Nucleus accumbens (tissue), 56 donors: ENCODE measurements at places on chromosomes 2 and 18.

GRCh38 chr2:28955467-28955866, 25.6 kb upstream of the TOGARAM2 start:
- no peak for DNase-seq

DNA sequence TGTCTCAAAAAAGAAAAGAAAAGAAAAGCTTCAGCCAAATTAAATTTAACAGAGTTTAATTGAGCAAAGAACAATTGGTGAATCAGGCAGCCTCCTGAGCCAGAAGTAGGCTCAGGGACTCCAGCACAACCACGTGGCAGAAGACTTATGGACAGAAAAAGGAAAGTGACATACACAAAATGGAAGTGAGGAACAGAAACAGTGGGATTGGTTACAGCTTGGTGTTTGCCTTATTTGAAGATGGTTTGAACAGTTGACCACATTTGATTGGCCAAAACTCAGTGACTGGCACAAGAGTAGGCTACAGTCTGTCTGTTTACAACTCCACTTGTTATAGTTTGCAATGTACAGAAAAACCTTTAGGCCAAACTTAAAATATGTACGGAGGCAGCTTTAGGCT, 83.1 kb downstream of the SOCS6 start:
- no peak for DNase-seq

DNA sequence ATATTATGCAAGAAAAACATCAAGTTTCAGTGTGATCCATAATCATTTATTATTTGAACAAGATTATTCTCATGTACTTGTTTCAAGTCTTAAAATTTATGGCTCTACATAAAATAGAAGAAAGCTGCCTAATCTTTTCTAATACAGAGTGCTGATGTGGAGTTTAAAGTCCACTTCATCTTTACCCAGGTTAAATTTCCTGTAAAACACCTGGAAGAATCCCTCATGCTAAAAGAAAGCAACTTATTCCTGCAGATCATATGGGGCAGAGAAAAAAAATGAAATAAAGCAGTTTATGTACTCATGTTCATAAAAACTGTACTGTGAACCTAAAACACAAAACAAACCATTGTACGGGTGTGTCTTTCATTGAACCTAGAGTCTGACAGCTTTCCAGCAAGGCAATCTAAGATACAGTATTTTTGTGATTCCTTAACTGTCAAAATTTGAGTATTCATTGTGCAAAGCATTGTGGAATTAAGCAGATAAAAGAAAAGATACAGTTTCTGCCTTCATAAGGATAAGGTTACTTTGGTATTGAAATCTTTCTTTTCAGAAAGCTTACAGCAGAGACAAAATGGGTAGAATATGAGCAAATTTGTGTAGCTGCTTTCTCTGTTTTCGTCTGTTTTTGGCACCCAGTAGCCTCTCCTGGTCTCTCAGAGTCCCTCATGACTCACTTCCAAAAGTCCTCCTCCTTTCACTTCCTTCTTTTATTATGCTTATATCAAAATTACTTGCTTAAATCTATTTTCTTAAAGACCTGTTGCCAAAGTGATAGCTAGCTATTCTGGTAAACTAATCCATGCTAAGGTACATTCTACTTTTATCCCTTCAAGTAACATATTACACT, 26.9 kb upstream of the GLS start:
- DNase-seq = no peak

- DNase-seq = no peak
These were observed 74.7 kb downstream of the SDC1 start for GRCh38 chr2:20150110-20150706.

DNA sequence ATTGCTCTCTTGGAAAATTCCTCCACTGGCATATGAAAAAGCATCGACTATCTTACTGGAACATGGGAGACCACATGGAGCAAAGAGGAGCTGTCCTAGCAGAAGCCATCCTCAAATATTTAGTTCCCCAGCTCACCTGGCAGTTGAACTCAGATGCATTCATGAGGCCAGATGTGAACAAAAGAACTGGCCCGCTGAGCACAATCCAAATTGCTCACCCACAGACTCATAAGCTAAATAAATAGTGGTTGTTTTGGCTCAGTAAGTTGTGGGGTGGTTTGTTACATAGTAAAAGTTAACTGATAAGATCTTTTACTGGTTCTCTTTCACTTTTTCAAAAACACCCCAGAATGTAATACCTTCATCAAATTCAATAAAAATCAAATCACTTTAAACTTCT, 108.6 kb upstream of the CWC22 start:
- no peak for DNase-seq

GRCh38 chr2:28583899-28584553, 88.2 kb downstream of the PLB1 start:
- peak; percentile 71 for DNase-seq

- DNase-seq = no peak
These were observed 19.2 kb upstream of the TMEM177 start for GRCh38 chr2:119659601-119660342.

GRCh38 chr2:42913280-42913878, 121.0 kb upstream of the HAAO start:
- DNase-seq = no peak

GRCh38 chr2:233061591-233062450, 1.7 kb downstream of the INPP5D start:
- no peak for DNase-seq

DNA sequence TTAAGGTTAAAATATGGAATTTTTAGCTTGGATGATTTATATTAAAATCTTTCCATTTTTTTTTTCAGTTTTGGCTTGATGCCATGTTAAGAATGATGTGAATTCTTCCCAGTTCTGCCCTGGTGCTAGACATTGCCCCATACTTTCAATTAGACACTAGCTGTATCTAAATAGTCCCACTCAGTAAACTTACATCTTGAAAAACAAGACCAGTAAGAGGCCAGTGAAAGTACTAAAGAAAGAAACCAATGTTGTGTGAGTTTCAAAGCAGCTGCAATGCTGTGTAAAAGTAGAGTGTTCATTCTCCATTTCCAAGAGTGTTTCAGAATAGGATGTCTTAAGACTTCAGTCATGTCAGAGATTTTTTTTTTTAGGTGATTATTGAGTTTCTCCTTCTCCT, 40.0 kb upstream of the CYBRD1 start:
- DNase-seq = no peak

DNA sequence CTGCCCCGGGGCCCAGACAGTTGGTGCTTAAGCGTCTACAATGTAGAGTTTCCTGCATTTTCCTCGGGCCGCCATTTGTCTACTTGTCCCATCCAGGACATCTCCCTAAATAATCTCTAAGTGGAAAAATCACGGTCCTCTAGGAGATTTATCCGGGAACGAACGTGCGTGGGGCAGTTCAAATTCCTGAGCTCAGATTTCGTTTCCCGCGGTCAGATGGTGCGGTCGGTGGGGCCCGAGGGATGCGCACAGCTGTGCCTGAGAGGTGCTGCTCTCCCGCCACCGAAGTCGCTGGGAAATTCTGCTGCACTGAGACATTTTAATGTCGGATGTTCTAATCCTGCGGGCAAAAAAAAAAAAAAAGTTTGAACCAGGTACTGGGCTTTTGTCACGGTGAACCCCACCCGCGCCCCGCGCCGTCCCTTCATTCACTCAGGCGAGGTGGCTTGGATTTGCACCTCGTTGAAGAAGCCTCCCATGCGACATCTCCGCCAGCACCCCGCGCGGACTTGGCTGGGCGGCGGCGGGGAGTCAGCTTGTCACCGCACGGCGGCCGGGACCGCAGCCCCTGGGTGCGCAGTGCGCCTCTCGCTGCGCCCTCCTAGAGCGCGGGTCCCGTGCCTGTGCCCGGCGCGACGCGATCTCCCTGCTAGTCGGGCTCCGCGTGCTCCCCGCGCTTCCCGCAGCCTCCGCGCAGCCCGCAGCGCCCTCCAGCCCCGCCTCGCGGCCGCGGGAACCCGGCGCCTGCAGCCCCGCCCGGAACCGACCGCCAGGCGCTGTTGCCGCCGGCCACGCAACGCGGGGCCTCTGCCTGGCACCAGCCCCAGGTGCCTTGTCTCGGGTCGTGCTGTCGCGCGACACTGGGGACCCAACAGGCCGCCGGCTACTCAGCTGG, 191.9 kb upstream of the TCF4 start:
- DNase-seq = peak; percentile 23

- no peak for DNase-seq
These were observed 62.6 kb downstream of the TMEM131 start for GRCh38 chr2:97932975-97933662.

- DNase-seq = no peak
These were observed 59.4 kb upstream of the XPO1 start for GRCh38 chr2:61597300-61598289.

DNA sequence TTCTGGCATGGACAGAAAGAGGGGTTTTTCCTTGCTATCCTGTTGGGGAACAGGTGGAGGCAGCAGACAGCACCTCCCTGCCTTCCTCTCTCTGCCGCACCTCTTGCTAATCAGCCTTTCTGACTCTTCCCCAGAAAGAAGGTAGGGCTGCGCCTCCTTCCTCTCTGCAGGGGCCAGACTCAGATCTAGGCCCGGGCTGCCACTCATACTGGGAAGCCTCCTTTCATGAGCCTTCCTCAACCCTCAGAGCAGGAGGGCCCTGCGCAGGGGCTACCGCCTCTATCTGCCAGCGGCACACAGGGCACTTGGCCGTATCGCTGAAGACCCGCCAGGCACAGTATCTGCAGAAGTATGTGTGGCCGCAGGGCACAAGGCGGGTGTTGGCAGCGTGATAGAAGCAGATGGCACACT, 7.1 kb downstream of the NEURL3 start:
- DNase-seq = no peak

GRCh38 chr18:9950289-9951016, 36.6 kb downstream of the VAPA start:
- no peak for DNase-seq

DNA sequence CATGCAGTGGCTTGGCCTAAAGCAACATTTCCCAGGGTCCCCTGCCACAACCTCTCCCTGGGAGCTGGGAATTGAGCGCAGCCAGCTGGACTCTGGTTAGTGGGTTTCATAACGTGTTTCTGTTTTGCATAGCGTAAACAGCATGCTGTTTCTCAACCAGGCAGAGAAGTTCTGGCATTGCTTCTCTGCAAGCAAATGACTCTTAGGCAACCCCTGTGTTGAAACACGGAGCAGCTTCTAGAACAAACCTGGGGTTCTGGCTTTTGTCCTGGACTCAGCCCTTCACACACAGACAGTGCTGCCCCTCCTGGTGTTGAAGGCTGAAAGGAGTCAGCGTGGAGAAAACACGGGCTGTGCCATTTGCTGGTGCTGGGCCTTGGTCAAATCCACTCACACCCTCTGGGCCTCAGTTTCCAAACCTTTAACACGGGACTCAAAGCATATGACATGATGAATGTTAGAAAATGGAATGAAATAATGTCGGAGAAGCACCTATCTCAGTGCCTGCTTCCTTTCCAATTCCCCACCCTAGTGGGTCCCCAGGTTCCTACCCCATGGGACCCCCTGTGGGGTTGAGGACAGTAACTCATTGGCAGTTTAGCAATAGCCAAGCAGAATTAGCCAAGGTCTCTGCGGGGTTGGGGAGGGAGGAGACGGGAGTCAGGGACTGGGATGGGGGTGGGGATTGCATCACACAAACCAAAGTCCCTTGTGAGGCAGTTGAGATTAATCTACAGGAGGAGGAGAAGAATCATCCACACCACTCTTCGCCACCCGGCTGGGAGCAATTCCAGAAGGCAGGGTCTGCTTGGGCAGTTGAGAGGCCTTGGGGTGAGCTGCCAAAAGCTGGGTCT, 30.2 kb upstream of the IL1R2 start:
- DNase-seq = peak; percentile 75

DNA sequence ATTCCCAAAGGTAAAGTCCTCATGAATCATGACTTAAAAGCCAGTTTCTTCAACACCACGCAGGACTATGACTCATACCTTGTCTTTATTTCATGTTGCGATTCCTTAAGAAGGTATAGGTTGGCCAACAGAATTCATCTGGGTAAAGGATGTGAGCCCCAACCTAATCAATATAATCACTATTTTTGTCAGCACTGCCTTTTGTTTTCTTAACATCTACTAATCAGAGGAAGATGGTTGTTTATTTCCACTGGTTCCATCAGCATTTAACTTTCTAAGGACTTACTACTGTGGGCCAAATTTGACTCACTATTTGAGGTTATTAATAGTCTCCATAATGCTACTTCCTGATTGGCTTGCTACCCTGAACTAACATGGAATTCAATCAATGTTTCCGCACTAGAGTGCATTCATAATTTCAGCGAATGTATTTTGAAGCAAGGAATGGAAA, 78.6 kb downstream of the SCG2 start:
- no peak for DNase-seq

DNA sequence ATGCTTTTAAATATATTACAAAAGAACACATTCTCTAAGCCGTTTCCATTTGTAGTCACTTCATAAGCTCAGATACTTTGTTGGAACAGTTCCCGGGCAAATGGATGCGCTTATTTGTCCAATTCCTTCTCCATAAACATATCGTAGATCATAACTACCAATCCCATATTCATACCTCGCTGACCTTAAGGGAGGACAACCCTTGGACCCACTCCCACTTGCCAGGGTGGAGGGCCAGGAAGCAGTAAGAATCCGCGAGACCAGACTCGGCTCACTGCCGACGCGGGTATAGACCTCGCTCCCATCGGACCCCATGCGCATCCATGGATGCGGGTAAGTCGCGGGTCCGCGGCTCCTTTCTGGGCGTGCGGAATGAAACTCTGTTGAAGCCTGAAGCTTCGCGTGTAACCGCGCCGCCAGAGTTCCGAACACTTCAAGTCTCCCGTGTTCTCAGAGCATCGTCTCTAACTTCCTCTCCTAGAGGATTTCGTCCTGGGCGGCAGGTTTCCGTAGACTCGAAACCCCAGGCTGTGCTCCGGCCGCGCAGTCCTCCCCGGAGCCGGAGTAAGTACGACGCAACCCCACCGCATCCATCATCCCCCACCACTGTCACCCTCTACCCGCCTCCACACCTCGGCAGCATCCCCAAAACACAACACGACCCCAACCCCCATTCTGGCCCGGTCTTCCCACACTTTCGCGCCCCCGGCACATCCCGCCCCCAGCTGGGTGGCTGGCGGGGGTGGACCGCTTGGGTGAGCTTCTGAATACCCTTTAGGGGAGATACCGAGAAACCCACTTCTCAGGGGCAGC, 1.1 kb downstream of the DSC3 start:
- DNase-seq = no peak

GRCh38 chr2:31693882-31694281, 113.1 kb upstream of the SRD5A2 start:
- no peak for DNase-seq

DNA sequence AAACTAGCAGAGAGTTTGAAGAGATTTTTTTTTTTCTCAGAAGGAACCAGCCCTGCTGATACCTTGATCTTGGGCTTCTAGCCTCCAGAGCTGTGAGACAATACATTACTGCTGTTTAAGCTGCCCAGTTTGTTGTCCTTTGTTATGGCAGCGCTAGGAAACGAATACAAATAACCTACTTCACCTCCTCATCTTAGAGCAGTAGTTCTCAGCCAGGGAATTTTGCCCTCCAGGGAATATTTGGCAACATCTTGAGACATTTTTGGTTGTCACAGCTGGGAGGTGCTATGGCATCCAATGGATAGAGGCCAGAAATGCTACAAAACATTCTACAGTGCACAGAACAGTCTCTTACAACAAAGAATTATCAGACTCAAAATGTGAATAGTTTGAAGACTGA, 43.9 kb upstream of the BCL11A start:
- no peak for DNase-seq

DNA sequence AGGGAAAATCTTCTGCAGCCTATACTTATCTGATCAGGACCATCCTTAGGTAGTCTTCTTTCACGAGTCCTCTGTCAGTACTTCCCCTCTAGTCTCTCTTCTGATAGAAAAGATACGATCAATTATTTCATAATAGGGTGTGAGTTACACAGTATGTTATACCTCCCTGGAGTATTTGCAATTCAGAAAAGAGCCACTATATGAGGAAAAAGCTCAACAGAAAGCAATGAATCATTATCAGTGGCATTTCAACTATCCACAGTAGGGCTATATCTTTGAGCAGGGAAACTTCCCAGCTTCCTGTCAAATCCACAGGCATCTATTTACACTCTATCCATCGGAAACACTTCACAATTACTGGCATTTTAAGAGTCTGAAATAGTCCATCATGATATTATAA, 105.3 kb upstream of the ACVR2A start:
- no peak for DNase-seq
